ENCODE measurements at places on chromosomes 2 and 18.

GRCh38 chr2:16244966-16245320, 304.6 kb downstream of the MYCN start:
- no peak for DNase-seq

GRCh38 chr18:9495916-9496705, 20.8 kb downstream of the RALBP1 start:
- DNase-seq = no peak

DNA sequence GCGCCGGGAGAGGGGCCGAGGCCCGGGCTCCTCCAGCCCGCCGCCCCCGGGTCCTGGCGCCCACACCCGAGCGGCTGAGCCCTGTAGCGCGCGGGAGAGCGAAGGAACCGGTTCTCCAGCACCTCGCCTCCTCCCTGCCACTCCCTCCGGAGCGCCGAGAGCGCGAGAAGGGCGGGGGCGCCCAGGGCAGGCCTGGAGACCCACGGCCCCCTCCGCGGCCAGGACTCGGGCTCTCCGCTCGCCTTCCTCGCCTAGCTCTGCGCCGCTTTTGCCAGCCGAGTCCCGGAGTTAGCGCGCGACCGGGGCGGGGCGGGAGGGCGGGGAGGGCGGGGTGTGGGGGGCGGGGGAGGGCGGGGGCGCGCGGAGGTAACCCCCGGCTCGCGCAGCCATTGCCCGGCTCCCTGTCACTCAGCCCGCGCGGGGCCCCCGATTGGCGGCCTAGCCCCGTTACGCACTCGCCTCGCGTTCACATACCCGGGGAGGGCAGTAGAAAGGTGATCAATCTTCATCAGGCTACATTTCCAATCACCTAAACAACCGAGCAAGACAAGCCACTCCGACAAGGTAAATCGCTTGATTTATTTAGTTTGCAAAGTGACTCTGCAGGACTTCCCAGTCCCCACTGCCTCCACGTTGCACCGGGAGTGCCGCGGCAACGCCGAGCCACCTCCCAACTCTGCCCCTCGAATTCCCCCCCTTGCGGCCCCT, at the start of gene OTX1:
Gene OTX1 (plus strand): TSS at position 497 of the 708 bp plus-strand sequence. CDS start 2,161 bp downstream, outside the sequence.
- DNase-seq = no peak

DNA sequence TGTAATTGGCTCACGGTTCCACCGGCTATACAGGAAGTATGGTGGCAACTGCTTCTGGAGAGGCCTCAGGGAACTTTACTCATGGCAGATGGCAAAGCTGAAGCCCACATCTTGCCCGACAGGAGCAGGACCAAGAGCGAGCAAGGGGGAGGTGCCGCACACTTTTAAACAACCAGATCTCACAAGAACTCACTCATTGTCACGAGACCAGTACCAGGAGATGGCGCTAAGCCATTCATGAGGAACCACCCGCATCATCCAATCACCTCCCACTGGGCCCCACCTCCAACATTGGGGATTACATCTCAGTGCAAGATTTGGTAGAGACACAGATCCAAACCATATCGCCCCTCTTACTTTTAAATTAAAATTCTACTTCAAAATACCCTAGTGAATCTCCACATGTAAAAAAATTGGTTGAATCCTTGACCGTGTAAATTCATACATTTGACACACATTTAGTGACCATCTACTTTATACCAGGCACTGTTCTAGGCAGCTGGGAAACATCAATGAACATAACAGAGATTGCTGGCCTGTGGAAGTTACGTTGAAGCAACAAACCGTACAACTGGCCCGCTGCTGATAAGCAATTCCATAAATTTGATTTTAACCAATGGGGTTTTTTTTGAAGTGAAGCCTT, 87.6 kb downstream of the ALPK2 start:
- no peak for DNase-seq

DNA sequence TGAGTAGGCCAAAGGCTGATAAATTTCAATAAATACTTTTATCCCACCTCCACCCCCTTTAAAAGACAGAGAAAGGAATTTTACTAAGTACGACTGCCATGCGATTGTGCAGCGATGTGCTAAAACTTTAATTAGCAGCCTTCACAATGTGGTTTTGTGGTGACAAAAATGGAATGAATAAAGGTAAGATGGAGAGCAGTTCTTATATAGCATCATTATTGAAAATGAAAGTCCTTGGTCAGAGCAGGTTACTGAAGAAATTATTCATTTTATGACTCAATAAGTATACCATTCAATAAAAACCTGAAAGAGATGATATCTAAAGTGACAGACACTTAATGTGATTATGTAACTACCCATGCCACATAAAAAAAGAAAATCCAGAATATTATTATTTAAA, 33.2 kb upstream of the MTIF2 start:
- no peak for DNase-seq

DNA sequence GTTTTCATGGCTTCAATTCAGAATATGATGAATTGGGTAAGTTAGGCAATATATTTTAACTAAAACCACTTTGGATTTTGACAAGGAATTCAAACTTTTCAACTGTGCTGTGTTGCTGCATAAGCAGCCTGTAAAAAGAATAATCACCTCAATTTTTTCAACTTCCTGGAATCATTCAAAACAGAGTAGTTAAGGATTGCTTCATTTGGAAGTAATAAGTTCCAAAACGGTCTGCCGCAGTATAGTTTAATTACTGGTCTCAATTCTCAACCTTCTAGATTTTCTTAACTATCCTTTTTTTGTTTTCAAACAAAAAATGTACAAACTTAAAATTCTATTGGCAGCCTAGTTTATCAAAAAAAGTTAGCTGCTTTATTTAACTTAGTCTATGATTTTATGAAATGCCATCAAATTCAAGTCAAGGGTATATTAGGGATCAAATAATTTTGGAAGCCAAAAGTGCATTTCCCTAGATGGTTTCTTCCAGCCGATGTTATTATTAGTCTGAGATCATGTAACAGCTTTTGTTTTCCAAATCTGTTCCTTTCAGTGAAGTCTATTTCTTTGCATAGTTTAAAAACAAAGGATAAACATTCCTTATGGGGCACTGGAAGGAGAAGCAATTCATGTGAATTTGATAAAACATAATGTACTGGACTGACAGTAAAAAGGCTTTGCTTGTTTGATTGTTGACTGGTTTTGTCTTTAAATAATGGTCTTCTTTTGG, 76.1 kb upstream of the ETAA1 start:
- DNase-seq = no peak

GRCh38 chr2:156319811-156320485, 12.6 kb downstream of the NR4A2 start:
- DNase-seq = no peak
